ENCODE measurements at places on chromosomes 4 and X.

DNA sequence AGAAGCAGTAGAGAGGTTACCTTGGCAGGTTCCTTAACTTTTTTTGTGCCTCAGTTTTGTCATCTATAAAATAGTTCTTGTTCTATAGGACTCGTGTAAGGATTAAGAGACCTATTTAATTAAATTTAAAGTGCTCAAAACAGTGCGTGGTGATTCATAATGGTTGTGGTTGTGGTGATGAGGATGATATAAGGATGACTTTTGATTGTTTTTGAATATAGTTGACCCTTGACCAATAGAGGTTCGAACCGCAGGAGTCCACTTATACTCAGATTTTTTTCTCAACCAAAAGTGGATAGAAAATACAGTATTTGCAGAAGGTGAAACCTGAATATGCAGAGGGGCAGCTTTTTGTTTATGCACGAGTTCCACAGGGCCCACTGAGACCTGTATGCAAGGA is 14.6 kb downstream of the SMAD1 start:
- no peak for DNase-seq

- DNase-seq = no peak
Observed at GRCh38 chrX:69424161-69424560, 80.0 kb upstream of the NALF2 start.

DNA sequence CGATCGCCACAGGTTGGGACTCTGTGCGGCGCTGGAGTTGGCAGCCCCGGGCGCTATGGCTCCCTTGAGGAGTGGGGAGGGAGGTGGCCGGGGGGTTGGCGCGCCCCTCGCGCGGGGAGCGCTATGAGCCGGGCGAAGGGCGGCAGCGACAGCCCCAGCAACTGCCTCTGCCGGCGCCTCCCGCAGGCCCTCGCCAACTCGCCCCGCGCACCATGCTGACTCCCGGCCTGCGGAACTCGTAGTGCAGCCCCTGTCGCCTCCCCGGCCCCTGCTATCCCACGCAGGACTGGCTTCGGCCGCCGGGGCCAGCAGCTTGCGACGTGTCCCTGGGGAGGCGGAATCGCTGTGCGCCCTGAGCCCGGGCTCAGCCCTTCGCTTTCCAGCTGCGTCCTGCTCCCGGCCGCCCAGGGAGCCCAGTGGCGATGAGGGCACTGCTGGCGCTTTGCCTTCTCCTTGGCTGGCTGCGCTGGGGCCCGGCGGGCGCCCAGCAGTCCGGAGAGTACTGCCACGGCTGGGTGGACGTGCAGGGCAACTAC is 415 bp downstream of the SHISA3 start:
- DNase-seq = no peak

- DNase-seq = peak; percentile 31
Observed at GRCh38 chrX:25721564-25721963, 416.6 kb upstream of the MAGEB18 start.

- no peak for DNase-seq
Observed at GRCh38 chr4:141912831-141913230, 276.4 kb downstream of the IL15 start.

DNA sequence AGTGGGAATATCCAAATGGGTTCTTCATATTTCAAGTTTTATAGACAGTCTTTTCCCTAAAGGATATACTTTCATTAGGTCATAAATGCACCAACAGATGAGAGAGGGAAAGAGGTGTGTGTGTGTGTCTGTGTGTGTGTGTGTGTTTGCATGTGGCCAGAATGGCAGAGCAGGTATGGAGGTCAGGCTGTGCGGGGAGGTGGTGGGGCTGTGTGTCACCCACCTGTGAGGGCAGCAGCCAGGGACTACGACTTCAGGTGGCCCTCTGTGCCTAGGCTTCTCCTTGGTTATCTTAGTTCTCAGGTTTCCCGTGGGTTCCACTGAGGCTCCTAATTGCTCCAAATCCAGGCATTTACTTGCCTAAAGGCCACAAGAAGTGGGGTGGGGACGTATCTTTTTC is 14.6 kb downstream of the HAND2 start:
- peak; percentile 32 for DNase-seq

DNA sequence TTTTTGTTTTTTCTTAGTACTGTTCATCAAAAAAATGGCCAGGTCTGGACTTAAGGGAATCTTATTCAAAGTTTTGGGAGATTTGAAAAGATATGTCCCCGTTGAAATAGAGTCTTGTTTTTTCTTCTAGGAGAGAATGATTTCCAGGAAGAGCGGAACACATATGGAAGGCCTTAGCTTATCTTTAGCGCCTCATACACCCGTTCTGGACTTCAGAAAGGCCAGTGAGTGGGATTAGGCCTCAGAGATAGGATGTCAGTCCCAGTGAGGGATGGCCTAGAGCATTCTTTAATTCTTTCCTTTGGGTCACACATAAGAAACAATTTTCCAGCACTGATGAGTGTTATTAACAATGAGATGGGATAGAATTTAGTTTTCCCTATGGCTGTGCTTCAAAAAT is 54.5 kb upstream of the HAND2 start:
- no peak for DNase-seq

DNA sequence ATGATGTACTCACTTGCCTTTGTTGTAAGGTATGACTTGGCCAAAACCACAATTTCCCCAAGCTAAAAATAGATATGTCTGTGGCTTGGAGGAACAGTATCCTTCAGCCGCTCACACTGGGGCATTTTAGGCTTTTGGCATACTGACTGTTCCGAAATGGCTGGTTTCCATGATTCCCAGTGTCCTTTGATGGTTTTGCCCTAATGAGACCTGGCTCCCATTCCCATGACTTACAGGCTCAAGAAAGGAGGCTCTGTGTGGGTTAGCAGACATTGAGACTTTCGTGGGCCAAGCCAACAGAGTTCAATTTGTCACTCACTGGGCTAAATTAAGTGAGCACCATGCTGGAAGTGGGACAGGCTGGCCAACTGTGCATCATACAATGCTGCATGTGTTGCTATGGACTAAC is 150.6 kb downstream of the CEP135 start:
- no peak for DNase-seq

DNA sequence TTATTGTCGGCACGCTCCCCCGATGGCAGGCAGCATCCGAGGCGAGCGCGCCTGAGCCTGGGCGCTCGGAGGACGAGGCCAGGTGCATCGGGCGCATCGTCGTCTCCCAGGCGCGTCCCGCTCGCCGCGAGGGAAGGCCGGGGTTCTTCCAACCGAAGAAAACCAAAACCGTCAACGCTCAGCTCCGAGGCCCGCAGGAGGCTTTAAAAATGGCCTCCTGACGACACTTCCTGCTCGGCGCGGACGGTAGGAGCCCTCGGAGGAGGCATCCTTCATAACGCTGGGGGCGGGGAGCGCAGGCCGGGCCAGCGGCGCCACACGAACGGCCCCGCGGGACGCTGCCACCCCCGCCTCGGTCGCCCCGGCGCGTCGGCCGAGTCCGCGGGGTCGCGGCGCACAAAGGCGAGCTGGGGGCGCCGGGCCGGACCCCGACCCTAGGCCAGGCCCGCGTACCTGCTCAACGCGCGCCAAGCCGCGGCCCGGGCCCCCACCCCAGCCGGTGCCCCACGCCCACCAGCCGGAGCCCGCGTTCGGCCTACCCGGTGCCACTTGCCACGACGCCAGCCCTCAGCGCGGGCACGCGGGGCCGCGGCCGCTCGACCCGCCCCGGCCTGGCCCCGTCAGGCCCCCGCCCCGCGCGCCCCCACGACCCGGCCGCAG is 501 bp downstream of the ZNF518B start:
- peak; percentile 76 for DNase-seq

GRCh38 chrX:15601932-15602331 is 1.2 kb upstream of the ACE2 start:
- no peak for DNase-seq

GRCh38 chr4:953574-953915 is 19.8 kb downstream of the DGKQ start:
- no peak for DNase-seq

- no peak for DNase-seq
Observed at GRCh38 chrX:136272325-136272724, 21.1 kb upstream of the MAP7D3 start.

GRCh38 chr4:182206916-182207315 is 36.3 kb upstream of the TENM3 start:
- DNase-seq = no peak

DNA sequence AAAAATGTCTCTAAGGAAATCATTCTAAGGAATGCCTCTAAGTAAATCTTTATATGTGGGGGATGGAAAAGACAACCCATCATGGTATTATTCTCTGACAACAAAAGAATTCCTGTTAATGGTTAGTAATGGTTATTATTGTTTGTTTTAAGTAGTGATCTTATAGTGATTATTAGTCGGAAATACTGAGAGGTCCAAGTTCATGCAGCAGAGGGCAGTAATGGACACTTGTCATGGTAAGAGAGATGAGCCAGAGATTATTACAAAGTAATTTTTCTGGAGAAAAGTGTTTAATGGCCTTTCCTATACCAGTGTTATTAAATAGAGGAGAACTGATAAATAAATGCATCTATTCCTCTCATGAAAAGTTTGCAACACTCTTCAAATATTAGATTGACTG is 8.1 kb upstream of the DKK2 start:
- no peak for DNase-seq

DNA sequence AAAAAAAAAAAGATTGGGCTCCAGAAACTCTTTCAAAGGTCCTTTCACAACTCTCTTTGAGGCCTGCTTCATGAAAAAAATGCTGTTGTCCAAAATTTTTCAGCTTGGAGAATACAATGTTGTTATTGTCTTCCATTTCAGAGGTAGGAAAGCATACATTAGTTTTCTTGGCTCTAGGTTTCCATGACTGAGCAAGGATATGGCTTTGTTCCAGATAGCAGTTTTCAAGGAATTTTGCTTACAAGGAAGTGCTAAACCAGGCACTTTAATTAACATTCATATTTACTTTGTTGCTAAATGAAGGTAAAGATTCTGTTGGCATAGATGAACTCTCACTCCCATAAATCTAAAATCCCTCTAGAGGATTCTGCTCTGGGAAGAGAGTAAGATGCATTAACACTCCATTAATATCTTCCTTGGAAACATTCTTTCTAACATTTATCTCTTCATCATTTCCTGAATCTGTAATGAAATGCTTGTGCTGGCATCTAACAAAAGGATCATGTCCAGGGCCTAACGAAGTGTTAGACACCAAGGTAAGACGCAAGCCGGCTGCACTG is 118.4 kb downstream of the COL25A1 start:
- DNase-seq = no peak

GRCh38 chr4:41448934-41449333 is 89.0 kb upstream of the LIMCH1 start:
- DNase-seq = no peak

GRCh38 chr4:93776386-93777080 is 52.0 kb upstream of the ATOH1 start:
- no peak for DNase-seq

- DNase-seq = no peak
Observed at GRCh38 chr4:173333658-173334084, 487 bp downstream of the HMGB2 start.

DNA sequence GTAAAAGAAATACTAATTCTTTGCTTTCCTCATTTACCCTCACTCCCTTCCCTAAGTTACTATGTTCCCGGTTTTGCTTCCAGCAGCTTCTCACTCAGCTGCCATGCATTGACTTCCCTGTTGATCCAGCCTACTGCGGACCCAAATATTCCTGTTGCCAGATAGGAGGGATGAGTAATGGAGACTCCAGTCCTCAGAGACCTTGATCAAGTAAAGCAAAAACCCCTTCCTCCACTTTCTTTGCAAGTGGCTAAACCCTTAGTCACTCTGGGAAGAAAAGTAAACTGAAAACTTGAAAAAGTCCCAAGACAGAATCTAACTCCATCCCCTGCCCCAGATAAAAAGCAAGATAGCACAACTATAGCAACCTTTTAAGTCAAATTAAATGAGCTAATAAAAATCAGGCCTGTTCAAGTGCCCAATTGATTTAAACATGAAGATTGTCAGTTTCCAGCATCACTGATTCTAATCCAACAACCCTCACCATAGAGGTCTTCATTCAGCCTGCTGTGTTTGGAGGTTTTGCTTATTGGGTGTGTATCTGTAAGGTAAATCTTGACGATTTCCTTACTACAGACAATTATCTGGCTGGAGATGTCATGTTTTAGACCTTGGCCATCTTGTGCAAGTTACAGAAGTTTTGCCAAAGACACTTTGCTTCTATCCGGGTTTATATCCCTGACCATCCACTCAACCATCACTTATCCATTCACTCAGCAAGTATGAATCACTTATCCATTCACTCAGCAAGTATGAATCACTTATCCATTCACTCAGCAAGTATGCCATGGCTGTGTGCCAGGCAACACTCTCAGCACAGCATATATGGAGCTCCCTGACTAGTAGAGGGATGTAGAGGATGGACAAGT is 17.6 kb downstream of the FGFBP1 start:
- no peak for DNase-seq

DNA sequence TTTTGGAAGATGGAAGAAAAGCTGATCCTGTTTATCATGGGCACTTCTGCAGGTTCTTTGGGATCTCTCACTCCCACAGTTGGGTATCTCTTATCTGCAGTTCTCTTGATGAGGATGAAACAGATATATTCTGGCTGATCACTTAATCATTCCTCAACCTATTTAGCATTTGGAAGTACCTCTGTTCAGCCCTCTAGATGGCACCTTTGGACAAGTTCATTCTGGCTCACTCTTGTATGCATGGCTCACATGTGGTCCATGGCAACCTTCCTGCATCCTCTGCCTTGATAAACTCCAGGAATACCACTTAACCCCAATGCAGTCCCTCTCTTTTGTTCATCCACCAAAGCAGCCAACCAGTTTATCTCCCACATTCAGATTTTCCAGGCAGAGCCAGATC is 74.2 kb downstream of the SMARCA5 start:
- no peak for DNase-seq

- DNase-seq = no peak
Observed at GRCh38 chrX:104117759-104118158, 5.4 kb downstream of the ZCCHC18 start.

GRCh38 chrX:54964766-54965497 is 29.1 kb downstream of the PFKFB1 start:
- DNase-seq = no peak

DNA sequence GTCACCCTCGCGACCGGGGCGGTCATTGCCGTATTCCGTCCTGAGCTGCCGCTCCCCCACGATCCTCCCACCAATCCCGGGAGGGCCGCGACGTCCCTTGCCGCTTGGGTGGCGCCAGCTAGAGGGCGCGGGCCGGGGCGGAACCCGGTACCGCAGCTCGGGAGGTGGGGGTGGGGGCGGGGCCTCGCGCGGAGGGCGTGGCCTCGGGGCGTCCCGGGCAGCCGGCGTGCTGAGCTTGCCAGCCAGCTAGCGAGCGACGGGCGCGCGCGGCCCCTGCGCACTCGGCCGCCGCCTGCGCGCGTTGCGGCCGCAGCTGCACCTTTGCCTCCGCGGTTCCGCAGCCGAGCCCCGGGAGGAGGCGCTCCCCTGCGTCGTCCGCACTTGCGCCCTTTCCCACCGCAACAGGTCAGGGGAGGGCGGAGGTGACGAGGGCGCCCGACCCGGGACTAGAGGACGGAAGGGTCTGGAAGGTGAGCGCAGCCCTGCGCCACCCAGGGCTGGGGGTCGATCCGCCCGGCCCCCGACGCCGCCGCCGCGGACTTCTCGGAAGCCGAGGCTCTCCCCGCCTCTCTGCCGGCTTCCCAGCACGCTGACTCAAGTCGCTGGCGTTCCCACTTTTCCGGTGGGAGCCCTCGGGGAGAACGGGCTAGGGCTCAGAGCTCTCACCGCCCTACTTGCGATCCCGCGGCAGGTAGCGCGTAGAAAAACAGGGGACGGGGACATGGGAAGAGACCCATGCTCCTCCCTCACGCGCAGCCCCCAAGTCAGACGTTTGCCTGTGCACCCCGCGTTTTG is at the start of gene AFF1:
Gene AFF1, plus strand, starts transcription at position 241 of the 795 bp plus-strand sequence. CDS start 13,523 bp downstream, outside the sequence.
- DNase-seq = peak; percentile 88

All from retina (tissue), 1 donor.